Fibroblast of lung (primary cell): ENCODE measurements at places on chromosomes 12 and 14. TPM values are rescaled to one million over a fixed set of nuclear protein-coding genes. Genes with fewer than 3 reads are reported as not detected.

DNA sequence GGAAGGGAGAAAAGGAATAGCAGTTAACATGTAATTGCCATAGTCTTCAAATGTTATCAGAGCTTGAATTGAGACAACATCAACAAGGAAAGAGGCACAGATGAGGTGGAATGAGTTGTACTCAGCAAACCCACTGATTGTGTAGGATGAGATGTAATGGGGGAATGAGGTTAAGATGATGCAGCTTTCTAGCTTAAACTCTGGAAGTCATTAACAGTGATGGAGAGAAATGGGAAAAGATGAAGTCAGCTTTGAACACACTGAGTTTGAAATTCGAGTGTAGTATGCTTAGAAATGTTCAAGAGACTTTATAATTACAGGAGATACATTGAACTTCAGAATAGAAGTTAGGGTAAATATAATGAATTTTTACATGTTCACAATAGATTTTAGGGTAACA, 106.9 kb downstream of the PRKD1 start:
- H3K4me3 ChIP-seq = no peak overlapping the region
- H3K36me3 ChIP-seq = no peaks in the 10 kb centered on the region
- no peak for DNase-seq
- no peak overlapping the region for H3K27ac ChIP-seq

GRCh38 chr12:102234599-102234998, 37.0 kb upstream of the PMCH start:
- DNase-seq = no peak
- H3K27me3 ChIP-seq = no peaks in the 10 kb centered on the region
- no peak overlapping the region for H3K27ac ChIP-seq
- no peak overlapping the region for H3K4me3 ChIP-seq
- H3K4me1 ChIP-seq = no peaks in the 10 kb centered on the region

- H3K4me3 ChIP-seq = no peak overlapping the region
- H3K4me1 ChIP-seq = no peaks in the 10 kb centered on the region
- DNase-seq = no peak
- H3K27me3 ChIP-seq = no peaks in the 10 kb centered on the region
- no peaks in the 10 kb centered on the region for H3K36me3 ChIP-seq
These were observed 72.9 kb upstream of the TSPAN11 start for GRCh38 chr12:30853561-30854133.

DNA sequence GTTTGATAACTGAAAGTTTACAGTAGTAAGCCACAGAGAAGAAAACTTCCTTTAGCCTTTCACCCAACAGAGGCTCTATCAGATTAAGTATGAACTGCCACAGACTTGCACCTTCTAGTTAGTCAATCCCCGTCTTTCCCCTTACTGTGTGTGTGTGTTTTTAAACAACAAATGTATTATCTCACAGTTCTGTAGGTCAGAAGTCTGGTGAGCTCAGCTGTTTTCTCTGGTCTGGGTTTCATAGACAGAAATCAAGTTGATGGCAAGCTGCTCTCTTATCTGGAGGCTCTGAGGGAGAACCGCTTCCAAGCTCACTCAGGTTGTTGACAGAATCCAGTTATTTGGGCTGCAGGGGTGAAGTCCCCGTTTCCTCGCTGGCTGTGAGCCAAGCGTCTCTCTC, 320.5 kb downstream of the PRKD1 start:
- H3K36me3 ChIP-seq = no peaks in the 10 kb centered on the region
- DNase-seq = no peak
- no peaks in the 10 kb centered on the region for H3K4me1 ChIP-seq
- H3K4me3 ChIP-seq = no peak overlapping the region
- H3K27ac ChIP-seq = no peak overlapping the region

DNA sequence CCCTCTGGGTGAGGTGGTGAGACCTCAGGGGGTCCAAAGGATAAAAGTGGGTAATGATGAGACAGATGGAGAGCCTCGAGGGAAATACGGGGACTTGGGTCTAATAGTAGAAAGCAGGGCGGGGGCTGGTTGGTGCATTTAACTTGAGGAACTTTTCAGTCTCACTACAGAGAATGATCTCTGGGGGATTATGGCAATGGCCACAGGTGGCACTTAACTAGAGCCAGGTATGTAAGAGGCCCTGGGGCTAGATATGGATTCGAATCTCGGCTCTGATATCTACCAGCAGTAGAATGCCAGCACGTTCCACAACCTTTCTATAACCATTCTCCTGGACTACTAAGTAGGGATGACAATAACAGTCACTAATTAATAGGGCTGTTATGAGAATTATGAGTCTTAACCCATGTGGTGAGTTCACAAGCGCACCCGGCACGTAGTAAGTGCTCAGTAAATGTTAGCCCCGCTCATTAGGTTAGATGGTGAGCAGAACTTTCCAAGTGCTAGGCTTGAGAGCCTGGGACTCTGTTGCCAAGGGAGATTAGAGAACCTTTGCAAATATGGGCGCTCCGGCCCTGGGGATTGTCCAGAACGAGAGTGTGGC, 888 bp upstream of the PLXNC1 start:
- H3K4me3 ChIP-seq = peak overlapping the region; percentile 6
- no peaks in the 10 kb centered on the region for H3K4me1 ChIP-seq
- H3K27me3 ChIP-seq = peaks cover 72% of the 10 kb centered on the region
- no peaks in the 10 kb centered on the region for H3K36me3 ChIP-seq

DNA sequence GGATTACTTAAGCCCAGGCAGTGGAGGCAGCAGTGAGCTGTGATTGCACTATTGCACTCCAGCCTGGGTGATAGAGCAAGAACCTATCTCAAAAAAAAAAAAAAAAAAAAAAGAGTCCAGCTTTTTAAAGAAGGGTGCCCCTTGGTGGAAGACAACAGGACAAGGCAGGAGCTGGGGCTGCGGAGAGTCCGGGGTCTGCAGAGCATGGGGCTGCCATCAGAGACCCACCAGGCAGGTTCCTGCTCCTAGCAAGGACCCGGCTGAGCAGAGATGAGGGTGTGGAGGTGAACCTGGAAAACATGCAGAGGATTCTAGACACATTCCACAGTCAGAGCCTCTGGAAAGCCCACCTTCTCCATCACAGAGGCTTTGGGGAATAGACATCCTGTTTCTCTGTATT, 21.0 kb upstream of the CIPC start:
- H3K27me3 ChIP-seq = peaks cover 2% of the 10 kb centered on the region
- no peaks in the 10 kb centered on the region for H3K4me1 ChIP-seq
- no peaks in the 10 kb centered on the region for H3K36me3 ChIP-seq
- H3K4me3 ChIP-seq = no peak overlapping the region
- no peak for DNase-seq

GRCh38 chr14:57999471-57999870, 133.6 kb upstream of the SLC35F4 start:
- no peaks in the 10 kb centered on the region for H3K27me3 ChIP-seq
- no peak for DNase-seq
- no peaks in the 10 kb centered on the region for H3K36me3 ChIP-seq
- no peaks in the 10 kb centered on the region for H3K4me1 ChIP-seq
- no peak overlapping the region for H3K4me3 ChIP-seq

DNA sequence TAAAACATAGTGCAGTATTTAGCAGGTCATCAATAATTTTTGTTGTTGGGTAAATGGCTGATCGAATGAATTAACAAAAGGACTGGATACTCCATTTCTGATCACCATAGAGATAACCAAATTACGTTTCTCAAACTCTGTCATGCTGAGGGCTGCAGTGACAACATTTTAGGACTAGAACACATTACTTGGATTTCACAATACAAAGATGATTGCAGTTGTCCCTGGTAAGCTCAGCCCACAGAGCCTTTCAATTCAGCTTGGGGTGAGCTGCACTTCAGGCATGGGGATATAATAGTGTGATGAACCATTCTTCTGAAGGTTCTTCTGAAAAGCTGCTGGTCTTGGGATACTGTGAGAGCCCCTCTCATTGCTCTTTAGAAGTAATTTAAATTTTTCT, 74.3 kb downstream of the FAR2 start:
- no peak overlapping the region for H3K4me3 ChIP-seq
- no peaks in the 10 kb centered on the region for H3K27me3 ChIP-seq
- H3K36me3 ChIP-seq = no peaks in the 10 kb centered on the region

DNA sequence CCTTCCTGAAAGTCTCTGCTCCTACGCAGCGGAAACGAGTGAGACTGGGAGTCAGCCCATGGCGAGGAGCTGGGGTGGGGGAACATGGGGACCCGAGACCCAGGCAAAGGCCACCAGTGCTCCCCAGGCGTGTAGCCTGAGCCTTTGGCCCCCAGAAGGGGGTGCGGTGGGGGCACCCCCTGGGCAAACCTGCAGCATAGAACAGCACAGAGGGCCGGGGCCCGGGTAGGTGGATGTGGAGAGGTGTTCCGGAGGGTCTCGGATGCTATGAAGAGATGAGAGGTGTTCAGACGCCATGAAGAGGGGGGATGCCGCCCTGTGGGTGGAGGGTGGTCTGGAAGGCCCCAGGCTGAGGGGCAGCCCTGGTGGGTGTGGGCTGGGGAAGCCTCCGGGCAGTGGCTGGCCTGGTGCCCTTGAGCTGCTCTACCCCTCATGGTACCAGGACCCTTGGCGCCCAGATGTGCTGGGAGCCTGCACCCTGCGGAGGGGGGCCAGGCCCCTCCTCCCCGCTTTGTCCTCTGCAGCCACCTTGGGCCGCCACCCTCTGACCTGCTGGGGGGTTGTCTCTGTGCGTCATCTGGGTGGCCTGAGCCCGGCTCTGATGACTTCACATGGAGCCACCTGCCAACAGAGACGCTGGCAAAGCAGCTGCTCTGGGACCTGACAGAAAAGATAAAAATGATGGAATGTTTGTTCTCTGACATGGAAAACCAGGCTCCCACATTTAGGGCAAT, 83.4 kb downstream of the KIF26A start:
- no peaks in the 10 kb centered on the region for H3K4me1 ChIP-seq
- H3K27me3 ChIP-seq = no peaks in the 10 kb centered on the region
- H3K36me3 ChIP-seq = no peaks in the 10 kb centered on the region
- DNase-seq = no peak

DNA sequence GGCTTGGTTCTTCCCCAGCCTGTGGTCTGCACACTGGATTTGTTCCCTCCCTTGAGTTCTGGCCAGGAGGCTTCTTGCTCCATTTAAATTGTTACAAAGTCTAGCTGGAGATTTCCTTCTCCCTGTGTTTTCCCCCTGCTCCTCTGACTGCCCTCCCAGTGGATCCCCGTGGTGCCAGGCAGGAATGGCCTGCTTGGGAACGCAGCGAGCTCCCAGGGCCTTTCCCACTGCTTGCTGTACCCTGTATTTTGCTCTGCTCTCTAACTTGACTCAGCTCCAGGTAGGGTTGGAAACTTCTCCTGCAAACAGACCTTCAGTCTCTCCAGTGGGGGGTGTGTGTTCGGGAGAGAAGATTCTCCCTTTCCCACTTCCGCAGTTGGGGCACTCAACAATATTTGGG, 349.2 kb upstream of the FBXO33 start:
- no peaks in the 10 kb centered on the region for H3K4me1 ChIP-seq
- no peaks in the 10 kb centered on the region for H3K36me3 ChIP-seq
- H3K4me3 ChIP-seq = no peak overlapping the region
- no peak overlapping the region for H3K27ac ChIP-seq
- DNase-seq = no peak

Gene KRT83
- total RNA-seq = not detected in 2 replicates

Gene NGB
- not detected in 2 replicates for total RNA-seq

Gene ADCY6
- 34.7 and 53.2 TPM in 2 replicates for total RNA-seq

- H3K4me1 ChIP-seq = peaks cover 3% of the 10 kb centered on the region
- H3K4me3 ChIP-seq = no peak overlapping the region
- H3K36me3 ChIP-seq = no peaks in the 10 kb centered on the region
- H3K27ac ChIP-seq = no peak overlapping the region
- H3K27me3 ChIP-seq = no peaks in the 10 kb centered on the region
These were observed 60.9 kb downstream of the EMP1 start for GRCh38 chr12:13257356-13257875.

DNA sequence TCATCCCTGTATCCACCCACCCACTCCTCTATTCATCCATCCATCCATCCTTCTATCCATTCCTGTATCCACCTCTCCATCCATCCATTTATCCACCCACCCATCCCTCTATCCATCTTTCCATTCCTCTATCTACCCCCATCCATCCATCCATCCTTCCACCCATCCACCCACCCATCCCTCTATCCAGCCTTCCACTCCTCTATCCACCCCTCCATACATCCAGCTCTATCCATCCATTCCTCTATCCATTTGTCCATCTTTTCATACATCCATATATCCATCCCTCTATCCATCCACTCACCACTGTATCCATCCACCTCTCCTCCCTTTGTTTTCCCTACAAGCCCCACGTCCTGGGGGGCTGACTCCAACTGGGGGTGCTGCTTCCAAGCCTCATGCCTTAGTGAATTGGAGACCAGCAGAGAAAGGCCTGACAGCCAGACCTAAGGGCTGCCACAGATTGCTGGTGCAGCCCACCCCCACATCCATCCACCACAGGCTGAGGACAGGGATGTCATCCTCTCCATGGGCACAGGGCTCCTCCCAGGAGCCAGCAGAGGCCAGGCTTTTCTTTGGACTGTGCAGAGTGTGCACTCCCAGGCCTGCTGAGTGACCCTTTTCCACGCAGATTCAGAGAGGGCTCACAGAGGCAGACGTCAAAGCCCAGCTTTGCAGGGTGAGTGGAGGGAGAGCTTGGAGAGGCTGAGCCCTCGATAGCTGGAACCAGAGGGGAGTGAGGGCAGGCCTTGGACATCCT, 18.9 kb upstream of the GPR132 start:
- DNase-seq = no peak
- no peaks in the 10 kb centered on the region for H3K36me3 ChIP-seq
- no peaks in the 10 kb centered on the region for H3K27me3 ChIP-seq
- H3K4me1 ChIP-seq = peaks cover 13% of the 10 kb centered on the region
- no peak overlapping the region for H3K27ac ChIP-seq
- no peak overlapping the region for H3K4me3 ChIP-seq

Gene RPS6KL1
- total RNA-seq = 0.26 and 1.2 TPM in 2 replicates

- no peak overlapping the region for H3K27ac ChIP-seq
- no peaks in the 10 kb centered on the region for H3K36me3 ChIP-seq
- H3K4me3 ChIP-seq = no peak overlapping the region
- no peaks in the 10 kb centered on the region for H3K4me1 ChIP-seq
- no peak for DNase-seq
- no peaks in the 10 kb centered on the region for H3K27me3 ChIP-seq
These were observed 113.6 kb downstream of the CHST11 start for GRCh38 chr12:104570174-104570907.

GRCh38 chr14:49997991-49998390, 105.1 kb downstream of the ARF6 start:
- DNase-seq = no peak
- H3K4me1 ChIP-seq = peaks cover 34% of the 10 kb centered on the region
- no peaks in the 10 kb centered on the region for H3K36me3 ChIP-seq
- H3K4me3 ChIP-seq = no peak overlapping the region

DNA sequence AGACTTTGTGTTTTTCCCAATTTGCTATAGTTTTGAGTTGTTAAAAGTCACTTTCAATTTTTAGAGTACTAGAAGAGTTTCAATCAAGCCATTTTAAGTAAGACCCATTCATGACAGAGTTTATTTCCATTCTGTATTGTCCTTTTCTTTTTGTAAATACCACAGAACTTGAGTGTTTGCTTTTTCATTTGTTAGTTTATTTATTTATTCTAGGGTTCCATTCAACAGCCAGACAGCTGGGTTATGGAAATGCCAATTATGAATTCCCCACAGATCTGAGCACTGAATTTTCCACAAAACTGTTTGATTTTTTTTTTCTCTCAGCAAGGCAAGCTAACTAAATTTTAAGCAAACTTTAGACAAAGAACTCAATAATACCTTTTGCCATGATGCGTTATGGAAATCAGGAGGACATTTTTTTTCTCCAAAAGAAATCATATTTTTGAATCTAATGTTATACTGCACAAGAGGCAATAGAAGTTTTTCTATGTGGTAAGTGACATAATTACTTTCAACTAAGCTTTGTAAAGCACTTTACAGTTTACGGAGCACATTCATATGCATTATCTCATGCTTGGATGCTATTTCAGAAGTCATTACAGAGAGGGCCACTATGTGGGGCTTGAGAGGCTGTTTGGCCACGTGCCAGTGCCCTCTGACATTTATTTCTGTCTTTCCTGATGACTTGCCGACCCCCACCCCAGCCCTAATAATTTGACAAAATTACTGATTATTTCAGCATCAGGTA, 181.5 kb downstream of the VRK1 start:
- no peak for DNase-seq
- H3K4me3 ChIP-seq = no peak overlapping the region
- H3K27me3 ChIP-seq = no peaks in the 10 kb centered on the region
- H3K4me1 ChIP-seq = no peaks in the 10 kb centered on the region
- no peaks in the 10 kb centered on the region for H3K36me3 ChIP-seq

Gene P2RX2
- total RNA-seq = not detected in 2 replicates
